GM13976 (cell line): ENCODE measurements at places on chromosomes 16 and 17.

- no peak for DNase-seq
Measured at GRCh38 chr16:61957075-61957855, 79.0 kb downstream of the CDH8 start.

GRCh38 chr17:51640108-51640622 lies 379.8 kb downstream of the UTP18 start:
- DNase-seq, result peak; percentile 21

DNA sequence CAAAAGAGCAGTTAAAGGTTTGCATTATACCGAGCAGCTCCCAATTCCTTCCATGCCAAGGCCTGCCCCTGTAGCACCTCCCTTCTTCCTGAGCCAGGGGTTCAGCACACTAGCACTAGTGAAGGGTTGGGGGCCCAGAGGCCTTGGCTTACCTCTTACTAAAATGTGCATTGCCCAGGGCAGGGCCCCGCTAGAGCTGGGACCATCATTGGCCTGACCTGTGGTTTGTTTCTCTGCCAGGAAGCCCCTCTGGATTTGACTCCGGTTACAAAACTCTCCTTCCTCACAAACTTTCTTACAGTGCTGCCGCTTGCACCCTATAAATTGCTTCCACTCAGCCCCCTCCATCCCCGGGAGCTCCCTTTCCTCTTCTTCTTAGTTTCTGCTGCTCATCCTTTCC lies 33.8 kb downstream of the MPRIP start:
- no peak for DNase-seq

GRCh38 chr16:78609402-78610274 lies 510.2 kb downstream of the WWOX start:
- no peak for DNase-seq

- no peak for DNase-seq
Measured at GRCh38 chr16:16150117-16150877, 73.0 kb downstream of the ABCC6 start.

DNA sequence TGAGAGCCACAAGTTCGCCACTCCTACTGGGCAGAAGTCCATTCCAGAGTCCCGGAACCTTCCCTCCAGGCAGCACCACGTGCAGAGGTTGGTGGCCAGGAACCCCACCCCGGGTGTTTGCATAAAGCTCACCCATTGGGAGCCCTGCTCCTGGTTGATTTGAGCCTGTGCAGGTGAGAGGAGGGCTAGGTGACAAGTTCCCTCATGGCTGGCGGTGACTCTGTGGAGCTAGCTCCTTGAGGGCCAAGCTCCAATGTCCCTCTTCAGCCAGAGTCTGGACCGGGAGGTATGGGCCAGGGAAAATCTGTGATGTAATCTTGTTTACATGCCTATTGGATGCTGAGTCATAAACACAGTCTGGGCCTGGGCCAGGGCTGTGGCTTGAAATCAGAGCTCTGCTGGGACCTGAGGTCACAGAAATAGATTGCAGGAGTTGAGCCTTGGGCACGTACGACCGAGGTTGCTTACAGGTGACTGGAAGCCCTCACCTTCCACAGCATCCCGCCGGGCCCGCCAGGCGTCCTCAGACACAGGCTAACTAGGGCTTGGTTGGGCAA lies 118.9 kb downstream of the AATF start:
- DNase-seq, result no peak

- no peak for DNase-seq
Measured at GRCh38 chr17:16197276-16197675, 18.1 kb downstream of the NCOR1 start.

- no peak for DNase-seq
Measured at GRCh38 chr17:42271779-42272035, 4.5 kb downstream of the STAT5B start.

DNA sequence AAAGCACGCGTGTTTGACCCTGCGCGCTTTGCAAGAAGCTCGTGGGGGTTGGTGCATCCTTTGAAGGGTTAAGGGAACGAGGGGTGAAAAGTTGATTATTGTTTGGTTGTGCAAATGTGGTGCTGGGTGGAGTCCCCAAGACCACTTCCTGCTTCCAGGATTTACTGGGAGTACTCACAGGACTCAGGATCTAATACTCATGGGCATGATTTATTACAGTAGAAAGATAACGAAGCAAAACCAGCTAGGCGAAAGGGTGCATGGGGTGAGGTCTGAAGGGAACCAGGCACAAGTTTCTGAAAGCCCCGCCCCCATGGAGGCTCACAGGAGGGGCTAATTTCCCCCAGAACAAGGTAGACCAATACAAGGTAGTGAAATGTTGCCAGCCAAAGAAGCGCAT lies 58.8 kb downstream of the RPTOR start:
- DNase-seq, result no peak

DNA sequence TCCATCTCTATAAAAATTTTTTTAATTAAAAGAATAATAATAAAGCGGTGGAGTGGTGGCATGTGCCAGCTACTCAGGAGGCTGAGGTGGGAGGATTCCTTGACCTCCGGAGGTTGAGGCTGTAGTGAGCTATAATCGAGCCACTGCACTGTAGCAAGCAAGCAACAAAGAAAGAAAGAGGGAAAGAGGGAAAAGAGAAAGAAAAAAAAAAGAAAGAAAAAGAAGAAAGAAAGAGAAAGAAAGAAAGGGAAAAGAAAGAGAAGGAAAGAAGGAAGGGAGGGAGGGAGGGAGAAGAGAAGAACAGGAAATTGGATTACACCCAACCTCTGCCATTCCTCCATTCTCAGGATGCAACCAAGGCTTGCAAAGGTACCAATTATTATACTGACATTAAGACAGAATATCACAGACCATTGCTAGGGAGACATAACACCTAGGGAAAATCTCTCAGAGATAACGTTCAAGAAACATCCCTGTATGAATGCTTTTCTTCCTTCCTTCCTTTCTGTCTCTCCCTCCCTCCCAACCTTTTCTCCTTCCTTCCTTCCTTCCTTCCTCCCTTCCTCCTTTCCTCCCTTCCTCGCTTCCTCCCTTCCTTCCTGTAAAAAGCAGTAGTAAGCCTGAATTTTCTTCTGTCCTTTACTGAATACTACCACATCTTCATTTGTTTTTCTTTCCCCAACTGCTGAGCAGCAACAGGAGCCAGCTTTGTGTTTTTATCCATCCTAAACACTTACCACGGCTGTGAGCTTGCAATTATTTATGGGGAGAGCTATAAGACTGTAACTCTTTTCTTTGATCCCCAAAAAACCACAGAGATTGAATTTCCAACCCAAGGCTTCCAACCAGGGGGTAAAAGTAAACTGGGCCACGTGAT lies 1.8 kb upstream of the LITAF start:
- no peak for DNase-seq

GRCh38 chr17:48960834-48961515 lies 7.4 kb downstream of the GIP start:
- DNase-seq, result no peak

- no peak for DNase-seq
Measured at GRCh38 chr16:75263963-75264445, 12.6 kb upstream of the BCAR1 start.

DNA sequence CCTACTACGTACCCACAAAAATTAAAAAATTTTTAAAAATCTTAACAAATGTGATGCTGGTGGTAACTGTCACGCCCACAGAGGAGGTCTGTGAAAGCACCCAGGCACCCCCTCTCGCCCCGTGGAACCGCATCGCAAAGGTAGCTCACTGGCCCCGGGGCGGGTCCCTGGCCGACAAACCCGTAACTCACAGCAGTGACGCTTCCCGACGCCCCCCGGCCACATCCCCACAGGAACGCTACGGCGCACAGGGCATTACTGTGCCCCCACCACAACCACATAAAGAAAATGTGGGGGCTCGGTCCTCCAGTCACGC lies 366 bp downstream of the ANKS3 start:
- no peak for DNase-seq

- no peak for DNase-seq
Measured at GRCh38 chr17:77489893-77490255, 349.1 kb downstream of the SEC14L1 start.

DNA sequence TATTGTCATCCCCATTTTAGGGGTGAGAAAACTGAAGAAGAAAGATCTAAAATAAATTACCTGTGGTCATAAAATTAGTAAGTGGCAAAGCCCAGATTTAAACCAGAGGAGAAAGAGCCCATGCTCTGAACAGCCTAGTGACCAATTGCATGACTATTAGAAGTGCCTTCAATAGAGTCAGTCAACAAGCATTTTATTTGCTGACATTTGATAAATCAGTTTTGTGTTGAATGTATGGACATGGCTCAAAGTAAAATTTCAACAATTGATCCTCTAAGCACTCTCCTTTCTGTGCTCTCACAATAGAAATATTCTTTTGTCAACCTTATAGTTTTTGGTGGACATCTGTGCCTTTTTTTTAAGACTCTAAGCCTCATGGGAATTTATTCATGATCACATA lies 572.9 kb upstream of the SOX9 start:
- no peak for DNase-seq

DNA sequence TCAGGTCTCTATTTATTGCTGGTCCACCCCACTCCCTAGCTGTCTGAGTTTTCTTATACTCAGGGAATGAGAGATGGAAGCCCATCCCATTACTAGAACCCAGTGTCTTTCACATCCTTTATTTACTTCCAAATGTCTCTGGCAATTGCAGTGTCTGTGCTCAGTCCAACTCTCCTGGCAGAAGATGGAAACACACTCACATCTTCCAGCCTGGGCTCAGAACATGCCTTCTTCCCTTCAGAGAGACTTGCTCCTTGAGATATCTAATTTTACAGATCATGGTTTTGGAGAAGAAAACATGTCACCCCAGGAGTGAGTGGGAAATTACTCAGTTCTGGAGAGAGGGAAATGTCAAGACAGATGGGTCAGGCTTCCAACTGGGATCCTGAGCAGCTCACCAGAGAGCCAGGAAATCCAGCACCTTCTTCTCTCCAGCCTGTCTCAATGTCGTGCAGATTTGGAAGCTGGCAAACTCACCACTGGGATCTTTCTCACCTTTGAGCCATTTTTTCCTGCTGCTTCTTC lies 494.4 kb downstream of the HS3ST4 start:
- DNase-seq, result no peak

- DNase-seq, result peak; percentile 30
Measured at GRCh38 chr17:68972119-68972704, 17.0 kb upstream of the ABCA8 start.

GRCh38 chr17:6969323-6969726 lies 26.5 kb upstream of the ALOX12 start:
- no peak for DNase-seq

DNA sequence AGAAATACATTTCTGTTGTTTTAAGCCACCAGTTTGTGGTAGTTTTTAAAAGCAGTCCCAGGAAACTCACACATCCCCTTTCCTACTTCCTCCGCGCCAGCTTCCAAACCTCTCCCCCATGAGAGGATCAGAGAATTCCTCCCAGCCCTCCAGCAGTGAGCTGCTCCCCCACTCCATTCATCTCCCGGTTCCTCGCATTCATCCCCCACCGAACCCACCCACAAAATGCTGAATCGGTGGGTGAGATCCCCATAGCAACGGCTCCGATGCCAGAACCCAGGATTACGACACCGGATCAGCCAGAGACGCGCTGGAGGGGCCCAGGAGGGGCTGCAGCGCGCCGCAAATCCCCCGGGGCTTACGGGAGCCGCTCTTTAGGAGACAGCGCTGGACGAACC lies 251.4 kb upstream of the RPL38 start:
- DNase-seq, result no peak

GRCh38 chr16:71499775-71500364 lies 10.7 kb upstream of the ZNF19 start:
- peak; percentile 66 for DNase-seq

- peak; percentile 16 for DNase-seq
Measured at GRCh38 chr16:75106351-75107274, 10.0 kb downstream of the LDHD start.

DNA sequence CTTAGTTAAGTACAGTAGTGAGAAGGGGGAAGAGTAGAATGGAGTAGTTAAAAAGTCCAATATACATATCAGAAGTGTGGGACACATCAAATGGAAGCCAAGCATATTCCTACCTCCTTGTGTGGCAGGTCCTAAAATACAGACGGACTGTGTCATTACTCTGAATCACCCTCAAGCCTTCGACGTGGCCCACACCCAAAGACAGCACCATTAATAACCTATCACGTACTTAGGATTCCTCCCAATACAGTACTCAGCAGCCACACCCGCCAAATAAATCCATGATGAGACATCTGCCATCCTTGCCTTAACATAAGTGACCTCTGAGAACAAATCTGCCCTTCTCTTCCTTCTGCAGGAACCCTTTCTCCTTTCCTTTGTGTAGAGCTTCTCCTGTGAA lies 38.9 kb downstream of the UBE2G1 start:
- no peak for DNase-seq

GRCh38 chr17:13671771-13672170 lies 70.0 kb upstream of the HS3ST3A1 start:
- no peak for DNase-seq

DNA sequence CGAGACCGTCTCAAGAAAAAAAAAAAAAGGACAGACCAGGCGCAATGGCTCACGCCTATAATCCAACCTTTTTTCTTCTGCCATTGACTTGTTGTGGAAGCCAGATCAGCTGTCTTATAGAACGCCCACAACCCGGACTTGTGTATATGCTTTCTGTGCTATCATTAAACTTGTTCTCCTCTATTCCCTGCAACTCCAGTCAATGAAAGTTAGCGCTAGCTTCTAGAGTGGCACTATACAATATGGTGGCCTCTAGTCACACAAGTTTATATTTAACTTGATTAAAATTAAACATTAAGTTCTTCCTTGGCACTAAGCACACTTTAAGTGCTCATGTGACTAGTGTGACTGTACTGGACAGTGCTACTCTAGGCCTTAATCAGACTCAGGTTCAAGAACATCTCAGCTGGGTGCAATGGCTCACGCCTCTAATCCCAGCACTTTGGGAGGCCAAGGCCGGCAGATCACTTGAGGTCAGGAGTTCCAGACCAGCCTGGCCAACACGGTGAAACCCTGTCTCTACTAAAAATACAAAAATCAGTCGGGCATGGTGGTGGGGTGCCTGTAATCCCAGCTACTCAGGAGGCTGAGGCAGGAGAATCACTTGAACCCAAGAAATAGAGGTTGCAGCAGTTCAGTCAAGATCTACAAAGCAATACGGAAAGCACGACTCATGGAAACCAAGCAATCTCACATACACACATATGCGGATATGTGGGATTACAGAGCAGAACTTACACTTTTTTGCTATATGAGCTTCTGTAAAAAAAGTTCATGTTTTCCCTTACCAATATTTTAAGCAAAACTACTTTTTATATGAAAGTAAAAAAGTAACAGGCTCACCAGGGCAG lies 18.8 kb upstream of the GLG1 start:
- DNase-seq, result no peak

DNA sequence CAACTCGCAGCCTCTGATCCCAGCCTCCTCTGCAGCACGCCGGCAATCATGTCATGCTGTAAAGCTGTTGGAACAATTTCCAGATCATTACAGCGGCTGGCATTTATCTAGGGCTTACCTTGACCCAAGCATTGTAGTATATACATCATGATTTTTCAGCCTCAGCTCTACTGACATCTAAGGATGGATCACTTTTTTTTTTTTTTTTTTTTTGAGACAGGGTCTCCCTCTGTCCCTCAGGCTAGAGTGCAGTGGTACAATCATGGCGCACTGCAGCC lies 103.3 kb downstream of the CMIP start:
- no peak for DNase-seq

DNA sequence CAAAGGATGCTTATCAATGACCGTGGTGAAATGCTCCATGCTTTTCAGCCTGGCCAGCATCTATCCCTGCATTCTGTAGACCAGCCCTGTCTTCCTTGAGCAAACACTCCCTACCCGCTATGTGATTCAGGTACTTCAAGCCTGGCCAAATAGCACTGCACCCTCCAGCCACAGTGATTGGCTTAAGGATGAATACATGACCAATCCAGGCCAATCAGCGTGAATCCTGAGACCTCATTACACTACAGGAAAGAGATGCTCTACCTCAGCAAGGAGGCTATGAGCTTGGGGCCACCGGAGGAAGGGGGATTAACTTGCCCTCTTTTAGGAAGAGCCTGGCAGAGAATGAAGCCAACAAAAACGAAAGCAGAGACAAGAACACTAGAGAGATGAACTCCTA lies 162.5 kb downstream of the ZNF423 start:
- no peak for DNase-seq
